ENCODE measurements at places on chromosomes 6 and 20.

GRCh38 chr6:27178860-27179259 lies 68.6 kb upstream of the PRSS16 start:
- no peak for DNase-seq

GRCh38 chr6:31765910-31766794 lies 3.7 kb downstream of the SAPCD1 start:
- DNase-seq, result no peak

- no peak for DNase-seq
These were observed 263.8 kb downstream of the BTBD9 start for GRCh38 chr6:38375937-38376336.

DNA sequence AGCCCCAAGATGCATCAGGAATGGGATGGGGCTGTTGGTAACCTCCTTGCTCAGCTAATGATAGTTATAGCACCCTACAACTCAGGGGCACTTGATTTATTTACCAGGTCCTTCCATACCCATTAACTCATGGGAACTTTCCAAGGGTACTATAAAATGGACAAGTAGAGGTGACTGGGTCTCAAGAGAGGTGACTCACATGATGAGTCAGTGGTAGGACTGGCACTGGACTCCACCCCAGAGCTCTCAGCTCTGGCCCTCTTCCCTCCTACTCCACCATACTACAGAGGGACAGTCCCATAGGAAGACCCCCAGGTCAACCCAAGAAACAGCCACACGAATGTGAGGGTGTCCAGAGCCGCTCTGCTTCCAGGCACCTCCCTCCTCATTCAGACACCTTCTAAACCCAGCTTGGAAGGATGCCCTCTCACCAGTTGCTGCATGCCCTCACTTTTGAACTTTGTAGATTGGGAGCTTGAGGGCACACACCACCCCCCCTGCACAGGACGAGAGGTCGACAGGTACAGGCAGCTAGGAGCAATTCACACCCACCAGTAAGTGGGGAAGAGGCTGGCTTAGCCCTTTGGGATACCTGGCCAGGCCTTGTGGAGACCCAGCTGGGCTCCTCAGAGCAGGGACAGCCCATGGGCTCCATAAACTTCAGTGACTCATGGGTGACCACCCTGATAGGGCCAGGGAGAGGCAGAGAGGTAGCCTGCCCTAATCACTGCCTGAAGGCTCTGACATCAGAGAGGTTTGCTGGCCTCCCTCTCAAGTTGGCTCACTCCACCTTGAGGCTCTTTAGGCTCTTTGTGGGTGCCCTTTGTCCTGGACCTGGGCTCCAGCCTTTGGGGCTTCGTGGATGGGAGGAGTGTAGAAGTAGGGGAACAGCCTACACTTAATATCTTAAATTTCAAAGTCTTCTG lies 81.6 kb upstream of the MLN start:
- DNase-seq, result no peak

DNA sequence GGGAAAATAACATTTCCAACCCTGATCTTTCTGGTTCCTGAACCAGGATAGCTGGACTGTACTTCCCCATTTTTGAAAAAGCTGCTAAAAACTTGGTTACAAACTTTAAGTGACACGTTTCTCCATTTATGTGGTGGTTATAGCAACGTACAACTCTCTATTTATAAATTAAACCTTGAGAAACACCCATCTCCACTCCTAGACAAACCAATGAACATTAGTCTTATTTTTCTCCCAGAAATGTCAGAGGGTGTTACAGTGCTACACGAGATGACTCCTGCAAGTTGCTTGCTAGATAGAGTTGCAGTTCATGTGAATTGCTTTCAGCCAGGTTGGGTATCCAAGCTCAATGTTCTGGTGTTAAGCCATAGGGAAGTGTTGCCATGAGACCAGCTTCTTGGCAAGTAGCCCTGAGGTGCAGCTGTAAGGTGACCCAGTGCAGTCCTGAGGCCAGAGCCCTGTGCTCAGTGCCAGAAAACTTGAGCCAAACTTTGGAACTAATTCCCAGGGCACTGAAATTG lies 51.3 kb upstream of the REV3L start:
- peak; percentile 30 for DNase-seq

DNA sequence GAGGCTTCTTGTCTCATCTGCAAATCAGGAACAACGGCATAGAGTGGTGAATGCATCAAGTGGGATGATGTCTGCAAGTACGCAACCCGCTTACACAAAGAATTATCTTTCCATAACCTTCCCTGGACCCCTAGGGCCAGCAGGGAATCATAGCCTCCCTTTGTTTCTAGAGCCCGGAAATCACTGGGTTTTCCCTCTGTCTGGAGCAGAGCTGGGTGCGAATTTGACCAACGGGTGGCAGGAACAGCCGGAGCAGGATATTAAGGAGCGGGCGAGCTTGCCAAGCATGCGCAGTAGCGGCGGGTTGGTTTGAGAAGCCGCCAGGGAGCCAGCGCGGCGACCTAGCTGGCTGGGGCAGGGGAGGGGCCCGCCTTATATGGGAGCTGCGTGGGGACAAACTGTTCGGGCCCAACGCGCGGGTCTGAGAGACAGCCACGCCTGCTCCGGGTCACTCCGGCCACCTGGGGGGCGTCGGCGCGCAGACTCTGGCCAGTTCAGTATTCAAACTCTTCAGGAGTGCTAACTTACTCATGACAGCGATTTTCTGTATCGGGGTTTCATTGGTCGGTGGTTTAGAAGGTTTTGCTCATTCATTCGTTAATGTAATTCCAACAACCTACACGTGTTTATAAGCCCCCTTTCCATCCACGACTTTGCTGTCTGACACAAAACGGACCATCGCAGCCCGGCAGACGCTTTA lies 1.6 kb upstream of the KIF16B start:
- peak; percentile 83 for DNase-seq

- DNase-seq, result no peak
These were observed 960 bp downstream of the TNFRSF6B start for GRCh38 chr20:63697357-63697867.

GRCh38 chr20:50211091-50211490 lies 20.5 kb downstream of the CEBPB start:
- DNase-seq, result no peak

- no peak for DNase-seq
These were observed 1.2 kb upstream of the PLTP start for GRCh38 chr20:45913116-45913515.

DNA sequence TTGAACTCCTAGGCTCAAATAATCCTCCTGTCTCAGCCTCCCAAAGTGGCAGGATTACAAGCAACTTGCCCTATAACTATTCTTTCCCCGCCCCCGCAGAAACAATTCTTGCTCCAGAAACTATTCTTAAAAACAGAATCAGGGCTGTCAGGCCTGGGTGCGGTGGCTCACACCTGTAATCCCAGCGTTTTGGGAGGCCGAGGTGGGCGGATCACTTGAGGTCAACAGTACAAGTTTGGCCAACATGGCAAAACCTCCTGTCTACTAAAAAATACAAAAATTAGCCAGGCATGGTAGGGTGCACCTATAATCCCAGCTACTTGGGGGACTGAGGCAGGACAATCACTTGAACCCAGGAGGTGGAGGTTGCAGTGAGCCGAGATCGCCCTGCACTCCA lies 31.2 kb downstream of the SAMHD1 start:
- no peak for DNase-seq

GRCh38 chr6:2793534-2794151 lies 28.4 kb downstream of the WRNIP1 start:
- peak; percentile 86 for DNase-seq

DNA sequence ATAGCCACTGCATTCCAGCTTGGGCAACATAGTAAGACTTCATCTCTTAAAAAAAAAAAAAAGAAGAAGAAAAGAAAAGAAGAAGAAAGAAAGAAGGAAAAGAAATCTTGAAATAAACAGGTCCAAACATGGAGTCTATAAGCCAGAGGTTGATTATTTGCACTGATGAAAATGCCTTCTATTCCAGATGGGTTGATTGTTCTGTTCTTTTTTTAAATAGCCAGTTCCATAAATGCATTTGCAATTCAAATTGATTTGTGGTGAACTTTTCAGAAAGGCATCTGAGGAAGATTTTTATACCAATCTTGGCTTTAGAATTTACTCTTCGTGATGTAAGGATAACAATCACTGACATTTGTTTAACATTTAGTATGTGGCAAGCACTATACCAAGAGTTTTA lies 243.8 kb upstream of the PLN start:
- DNase-seq, result no peak

GRCh38 chr6:135087803-135088202 lies 33.2 kb upstream of the HBS1L start:
- DNase-seq, result peak; percentile 87

- DNase-seq, result no peak
These were observed 140.0 kb upstream of the RNF217 start for GRCh38 chr6:124822204-124822613.

GRCh38 chr6:73964241-73964854 lies 268.3 kb downstream of the CD109 start:
- DNase-seq, result no peak

- no peak for DNase-seq
These were observed 215.5 kb downstream of the PREX1 start for GRCh38 chr20:48612335-48612734.

DNA sequence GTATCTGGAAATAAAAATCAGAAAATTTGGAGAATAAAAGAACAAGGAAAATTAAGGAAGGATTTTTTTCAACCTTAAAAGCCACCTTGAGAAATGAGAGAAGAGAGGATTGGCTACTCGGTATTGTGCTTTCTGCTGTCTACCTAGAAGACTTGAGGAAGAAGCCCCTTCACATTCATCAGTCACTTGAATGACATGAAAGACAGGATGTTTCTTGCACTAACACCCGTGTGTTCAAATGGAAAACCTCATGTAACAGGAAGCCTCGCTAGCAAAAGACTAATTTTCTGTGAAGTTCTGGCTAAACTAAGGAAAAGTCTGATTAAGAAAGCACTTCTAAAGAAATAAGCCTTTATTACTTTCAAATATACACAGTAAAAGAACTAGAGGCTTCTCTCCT lies 69.9 kb downstream of the OLIG3 start:
- no peak for DNase-seq

- no peak for DNase-seq
These were observed 214.6 kb downstream of the HDGFL1 start for GRCh38 chr6:22783931-22784330.

GRCh38 chr6:9131616-9132015 lies 696.3 kb upstream of the SLC35B3 start:
- no peak for DNase-seq

DNA sequence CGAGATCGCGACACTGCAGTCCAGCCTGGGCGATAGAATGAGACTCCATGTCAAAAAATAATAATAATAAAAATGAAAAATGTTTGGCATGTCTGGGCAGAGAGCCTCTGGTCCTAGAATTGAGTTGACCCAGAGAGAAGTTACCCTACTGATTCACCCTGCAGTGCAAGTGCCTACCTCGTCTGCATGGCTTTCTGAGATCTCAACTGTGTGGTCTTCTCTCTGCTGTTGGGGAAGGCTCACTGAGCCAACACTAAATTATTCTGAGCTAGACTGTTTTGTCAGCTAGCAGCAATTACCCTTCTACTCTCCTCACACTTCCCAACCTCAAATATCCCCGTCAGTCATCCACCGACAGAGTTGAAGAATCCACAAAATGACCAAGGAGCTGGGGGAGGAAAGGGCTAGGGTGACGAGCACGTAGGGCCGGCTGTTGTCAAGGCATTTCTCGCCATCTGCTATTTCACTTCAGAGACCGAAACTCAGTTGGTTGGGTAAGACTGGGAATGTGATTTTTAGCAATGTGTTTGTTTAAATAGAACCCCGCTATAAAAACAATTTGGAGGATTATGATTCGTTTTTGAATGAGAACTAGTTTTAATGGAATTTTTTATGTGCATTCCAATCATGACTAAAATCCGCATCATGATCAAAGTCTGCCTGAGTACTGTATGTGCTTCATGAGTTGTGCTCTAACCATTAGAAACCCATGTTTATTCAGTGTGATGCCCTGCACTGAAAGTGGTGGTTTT lies 9.4 kb downstream of the MAS1 start:
- no peak for DNase-seq

Measured in hematopoietic multipotent progenitor cell treated with erythropoietin and hydrocortisone succinate and interleukin-3 and kit ligand, for 6 days (in vitro differentiated cells).